Fibroblast of lung (primary cell): ENCODE measurements at places on chromosomes 3 and 15. TPM values are rescaled to one million over a fixed set of nuclear protein-coding genes. Genes with fewer than 3 reads are reported as not detected.

The AMOTL2 gene
- 58.6 and 74.6 TPM in 2 replicates for total RNA-seq

The TRH gene
- not detected in 2 replicates for total RNA-seq

The C3orf80 gene
- 0.26 and 0.33 TPM in 2 replicates for total RNA-seq

The NAALADL2 gene
- total RNA-seq: 5.6 and 11.6 TPM in 2 replicates

The GOLGA8G gene
- not detected in 2 replicates for total RNA-seq

The COL6A5 gene
- total RNA-seq: under 0.01 and 0.66 TPM in 2 replicates

The EPHB1 gene
- 0.50 TPM in 1 of 2 replicates, not detected in the other for total RNA-seq
